ENCODE measurements at places on chromosomes 2 and 18.

GRCh38 chr2:23745068-23745725 lies 181.7 kb downstream of the ATAD2B start:
- DNase-seq, result no peak

DNA sequence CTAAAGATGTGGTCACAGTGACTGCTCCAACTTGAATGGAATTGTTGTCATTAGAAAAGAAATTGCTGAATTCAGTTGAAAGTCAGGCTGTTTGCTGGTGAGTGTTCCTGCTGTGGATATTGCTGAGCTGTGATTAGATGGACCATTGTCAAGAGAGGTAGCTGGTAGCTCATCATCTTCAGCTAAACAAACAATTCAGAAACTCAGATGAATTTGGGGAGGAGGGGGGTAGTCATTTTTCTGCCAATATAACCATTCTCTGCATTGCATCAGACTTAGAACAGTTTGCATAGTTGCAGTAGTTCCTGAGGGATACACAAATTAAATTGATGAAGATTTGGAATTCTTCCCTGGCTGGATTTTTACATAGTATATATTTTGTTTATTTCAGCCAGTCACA lies 108.3 kb downstream of the MTCL1 start:
- no peak for DNase-seq

DNA sequence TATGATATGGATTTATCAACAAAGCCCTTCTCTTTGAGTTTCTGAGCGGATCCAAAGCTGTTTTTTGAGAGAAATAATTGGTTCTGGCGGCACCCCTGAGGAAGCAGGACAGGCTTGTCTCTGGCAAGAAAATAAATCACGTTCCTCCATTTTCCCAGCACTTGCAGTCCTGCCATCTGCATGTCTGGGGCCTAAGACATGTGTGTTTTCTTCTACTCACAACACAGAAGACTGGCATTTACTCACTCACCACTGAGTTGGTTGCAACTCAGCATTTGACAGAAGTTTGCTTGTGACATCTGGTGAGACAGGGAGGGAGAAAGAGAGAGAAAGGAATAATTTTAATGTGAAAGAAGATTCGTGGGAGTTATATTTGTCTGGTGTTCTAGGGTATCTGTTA lies 37.0 kb upstream of the YES1 start:
- DNase-seq, result no peak

DNA sequence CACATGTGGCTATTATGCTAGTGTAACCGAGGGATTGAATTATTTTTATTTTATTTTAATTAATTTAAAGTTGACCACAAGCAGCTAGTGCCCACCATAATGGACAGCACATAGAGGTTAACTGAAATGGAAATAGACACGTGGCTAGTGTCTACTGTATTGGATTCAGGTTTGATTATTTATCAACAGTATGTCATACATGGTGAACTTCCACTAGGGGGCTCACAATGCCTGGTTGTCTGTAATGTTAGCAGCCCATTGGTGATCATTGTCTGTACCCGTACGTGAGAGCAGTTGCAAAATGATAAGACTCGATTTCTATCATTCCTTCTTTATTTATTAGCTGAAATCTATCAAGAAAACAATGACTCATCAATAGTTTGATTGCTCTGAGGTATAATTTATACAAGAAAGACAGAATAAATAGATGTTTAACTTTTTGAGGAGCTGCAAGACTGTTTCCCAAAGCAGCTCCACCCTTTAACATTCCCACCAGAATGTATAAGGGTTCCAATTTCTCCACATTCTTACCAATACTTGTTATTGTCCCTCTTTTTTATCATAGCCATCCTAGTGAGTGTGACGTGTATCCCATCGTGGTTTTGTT lies 76.5 kb downstream of the CYBRD1 start:
- peak; percentile 29 for DNase-seq

DNA sequence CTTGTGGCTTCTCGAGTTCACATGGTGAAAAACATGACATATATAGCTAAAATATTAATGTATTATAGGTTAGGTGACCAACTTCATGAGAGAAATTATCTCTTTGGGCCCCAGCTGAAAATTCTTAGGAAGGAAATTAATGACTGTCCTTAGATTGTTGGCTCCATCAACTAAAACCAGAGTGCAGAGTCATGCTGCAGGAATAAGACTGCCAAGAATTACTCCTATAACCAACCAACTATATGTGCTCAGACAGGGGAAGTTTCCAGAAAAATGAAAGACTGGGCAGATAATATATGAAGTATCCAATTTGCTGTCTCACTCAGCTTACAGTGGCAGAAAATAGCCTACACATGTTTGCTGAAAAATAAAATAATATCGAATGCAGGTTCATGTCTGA lies 71.0 kb upstream of the TMEFF2 start:
- no peak for DNase-seq

GRCh38 chr18:50803592-50803991 lies 16.2 kb downstream of the MRO start:
- no peak for DNase-seq

- no peak for DNase-seq
Measured at GRCh38 chr2:119617455-119617854, 61.5 kb upstream of the TMEM177 start.

DNA sequence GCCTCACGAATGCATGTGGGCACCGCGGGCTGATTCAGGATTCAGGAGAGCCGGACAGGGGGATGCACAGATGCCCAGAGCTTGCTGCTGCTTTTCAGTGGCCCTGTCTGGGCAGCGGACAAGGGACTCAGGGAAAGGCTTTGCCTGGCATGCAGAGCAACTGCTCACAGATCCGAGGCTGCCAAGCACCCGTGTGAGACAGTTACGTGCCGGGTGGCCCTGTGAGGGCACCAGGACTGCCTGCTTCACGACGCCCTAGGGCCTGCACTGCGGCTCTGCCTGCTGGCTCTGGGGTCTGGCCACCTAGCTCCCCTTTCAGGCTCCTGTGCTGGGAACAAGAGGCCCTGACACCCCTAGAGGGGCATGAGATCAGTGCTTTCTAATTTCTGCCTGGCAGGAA lies 221.4 kb upstream of the PXDN start:
- DNase-seq, result no peak

DNA sequence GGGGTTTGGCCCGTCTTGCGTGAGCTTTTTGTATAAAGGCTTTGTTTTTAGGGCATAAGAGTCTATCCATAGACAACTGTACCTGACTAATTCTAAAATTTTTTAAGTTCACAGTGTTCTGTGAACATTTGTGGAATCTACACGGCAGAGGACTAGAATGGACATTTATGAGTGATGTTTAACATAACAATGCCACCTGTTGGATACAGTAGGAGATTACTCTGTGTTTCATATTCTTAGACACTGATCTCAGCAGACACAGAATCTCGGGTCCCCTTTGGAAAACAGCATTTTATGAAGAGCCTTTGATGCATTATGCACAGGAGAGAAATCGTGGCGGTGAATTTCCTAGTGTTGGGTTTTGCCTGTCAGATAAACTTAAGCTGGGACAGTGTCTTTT lies 752.2 kb downstream of the DPP10 start:
- no peak for DNase-seq

- DNase-seq, result no peak
Measured at GRCh38 chr18:46761059-46761769, 4.4 kb upstream of the ST8SIA5 start.

DNA sequence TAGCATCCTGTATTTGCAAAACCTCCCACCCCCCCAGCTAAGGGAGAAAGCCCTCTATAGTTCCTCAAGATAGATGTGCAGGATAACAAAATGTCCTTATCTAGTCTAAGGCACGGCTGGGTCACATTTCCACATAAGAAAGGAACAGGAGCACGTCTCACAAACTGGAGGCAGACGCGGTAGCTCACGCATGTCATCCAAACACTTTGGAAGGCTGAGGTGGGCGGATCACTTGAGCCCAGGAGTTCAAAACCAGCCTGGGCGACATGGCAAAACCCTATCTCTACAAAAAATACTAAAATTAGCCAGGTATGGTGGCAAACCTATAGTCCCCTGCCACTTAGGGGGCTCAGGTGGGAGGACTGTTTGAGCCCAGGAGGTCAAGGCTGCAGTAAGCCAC lies 9.3 kb downstream of the SF3B1 start:
- no peak for DNase-seq

DNA sequence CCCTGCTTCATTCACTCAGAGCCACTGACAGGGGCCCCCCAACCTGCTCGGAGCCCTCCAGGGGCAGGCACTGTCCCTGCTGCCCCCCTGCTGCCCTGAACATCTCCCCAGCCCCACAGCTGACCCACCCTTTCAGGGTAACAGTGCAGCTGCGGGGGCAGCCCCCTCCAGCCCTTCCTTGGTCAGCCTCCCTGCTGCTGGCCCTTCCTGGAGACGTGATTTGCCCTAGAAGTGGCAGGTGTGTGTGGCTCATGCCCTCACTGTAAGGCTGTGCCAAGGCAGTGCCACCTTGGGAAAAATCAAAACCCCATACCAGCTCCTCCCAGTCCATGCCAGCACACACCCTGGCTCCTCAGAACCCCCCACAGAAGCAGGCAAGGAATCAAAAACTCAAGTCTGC lies 184.2 kb upstream of the HDAC4 start:
- DNase-seq, result no peak

DNA sequence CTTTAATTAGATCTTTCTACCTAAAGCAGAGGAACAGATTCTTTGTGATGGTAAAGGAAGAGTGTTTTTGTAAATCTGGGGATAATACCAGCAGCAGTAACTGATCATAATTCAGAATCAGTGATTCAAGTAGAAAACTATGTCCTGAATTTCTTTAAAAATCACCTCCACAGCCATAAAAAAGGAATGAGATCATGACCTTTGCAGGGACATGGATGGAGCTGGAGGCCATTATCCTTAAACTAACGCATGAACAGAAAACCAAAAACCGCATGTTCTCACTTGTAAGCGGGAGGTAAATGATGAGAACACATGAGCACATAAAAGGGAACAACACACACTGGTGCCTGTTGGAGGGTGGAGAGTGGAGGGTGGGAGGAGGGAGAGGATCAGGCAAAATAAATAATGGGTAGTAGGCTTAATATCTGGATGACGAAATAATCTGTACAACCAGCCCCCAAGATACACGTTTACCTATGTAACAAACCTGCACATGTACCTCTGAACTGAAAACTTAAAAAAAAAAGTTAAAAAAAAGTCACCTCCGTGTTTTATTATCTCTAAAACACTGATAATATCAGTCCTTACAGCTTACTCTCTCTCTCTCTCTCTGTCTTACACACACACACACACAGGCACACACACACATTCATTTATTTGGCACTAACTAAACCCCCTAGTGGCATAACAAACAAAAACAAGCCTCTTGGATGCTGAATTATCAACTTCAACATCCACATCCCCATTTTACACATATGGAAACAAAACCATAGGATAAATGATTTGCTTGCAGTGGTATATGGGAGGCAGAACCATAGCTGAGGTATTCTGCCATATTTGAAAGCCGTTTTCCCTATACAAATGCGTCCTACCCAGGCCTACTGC lies 1.4 kb downstream of the TM4SF20 start:
- no peak for DNase-seq
